ENCODE measurements at places on chromosomes 11 and 22.

DNA sequence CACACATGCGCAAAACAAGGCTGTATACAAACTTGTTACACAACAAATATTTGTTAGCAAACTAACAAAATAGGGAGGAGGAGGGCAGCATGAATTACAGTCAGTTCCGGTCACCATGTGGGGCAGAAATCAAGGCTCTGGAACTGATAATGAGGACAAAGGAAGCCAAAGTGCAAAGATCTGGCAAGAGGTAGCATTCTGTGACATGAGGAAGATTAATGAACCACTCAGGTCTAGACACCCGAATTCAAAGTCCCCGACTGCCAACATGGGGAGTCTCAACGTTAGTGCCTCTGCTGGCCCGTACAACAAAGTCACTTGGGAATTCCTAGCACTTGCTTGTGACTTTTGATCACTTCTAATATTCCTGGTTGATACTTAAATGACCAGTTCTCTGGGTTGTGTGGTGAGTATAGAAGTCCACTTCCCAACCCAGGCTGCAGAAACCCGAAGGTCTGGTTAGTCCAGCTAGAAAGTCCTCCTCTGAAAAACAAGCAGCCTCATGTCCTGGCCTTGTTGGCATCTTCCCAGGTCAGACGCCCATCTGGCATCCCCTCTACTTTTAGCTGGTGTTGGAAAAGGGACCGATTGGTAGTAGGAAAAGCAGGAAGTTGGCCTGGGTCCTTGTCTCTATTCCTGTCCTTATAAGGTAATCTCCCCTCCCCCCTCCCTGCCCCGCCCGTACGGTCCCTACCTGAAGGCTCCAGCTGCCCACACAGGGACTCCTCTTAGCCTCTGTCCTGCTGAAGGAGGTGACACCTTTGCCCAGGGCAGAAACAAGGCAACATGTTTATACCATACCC is 1.6 kb downstream of the SUN2 start:
- H3K27ac ChIP-seq = no peak overlapping the region
- H3K36me3 ChIP-seq = peaks cover 21% of the 10 kb centered on the region
- DNase-seq = no peak
- peaks cover 38% of the 10 kb centered on the region for H3K4me1 ChIP-seq

- no peak overlapping the region for H3K27ac ChIP-seq
- no peak overlapping the region for H3K4me3 ChIP-seq
- H3K27me3 ChIP-seq = no peaks in the 10 kb centered on the region
- H3K4me1 ChIP-seq = peaks cover 32% of the 10 kb centered on the region
- DNase-seq = no peak
Observed at GRCh38 chr11:3836903-3837302, 3.9 kb downstream of the RHOG start.

DNA sequence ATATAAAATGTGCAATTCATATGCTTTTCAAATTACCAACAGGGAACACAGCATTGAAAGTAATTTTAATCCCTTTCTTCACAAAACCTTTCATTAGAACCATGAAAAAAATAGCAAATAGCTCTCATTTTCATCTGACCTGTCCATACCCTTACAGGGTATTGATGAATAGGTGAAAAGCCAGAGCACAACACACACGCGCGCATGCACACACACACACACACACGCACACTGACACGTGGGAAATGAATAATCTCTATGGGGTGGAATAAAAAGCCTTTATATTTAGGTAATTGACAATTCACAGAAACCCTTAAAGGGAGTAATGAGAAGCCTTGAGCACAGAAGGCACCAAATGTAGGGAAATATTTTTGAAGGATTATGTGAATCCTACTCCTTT is 76.2 kb upstream of the POU2AF2 start:
- H3K27ac ChIP-seq = no peak overlapping the region
- no peak for DNase-seq
- H3K36me3 ChIP-seq = no peaks in the 10 kb centered on the region
- H3K4me1 ChIP-seq = peaks cover 4% of the 10 kb centered on the region

DNA sequence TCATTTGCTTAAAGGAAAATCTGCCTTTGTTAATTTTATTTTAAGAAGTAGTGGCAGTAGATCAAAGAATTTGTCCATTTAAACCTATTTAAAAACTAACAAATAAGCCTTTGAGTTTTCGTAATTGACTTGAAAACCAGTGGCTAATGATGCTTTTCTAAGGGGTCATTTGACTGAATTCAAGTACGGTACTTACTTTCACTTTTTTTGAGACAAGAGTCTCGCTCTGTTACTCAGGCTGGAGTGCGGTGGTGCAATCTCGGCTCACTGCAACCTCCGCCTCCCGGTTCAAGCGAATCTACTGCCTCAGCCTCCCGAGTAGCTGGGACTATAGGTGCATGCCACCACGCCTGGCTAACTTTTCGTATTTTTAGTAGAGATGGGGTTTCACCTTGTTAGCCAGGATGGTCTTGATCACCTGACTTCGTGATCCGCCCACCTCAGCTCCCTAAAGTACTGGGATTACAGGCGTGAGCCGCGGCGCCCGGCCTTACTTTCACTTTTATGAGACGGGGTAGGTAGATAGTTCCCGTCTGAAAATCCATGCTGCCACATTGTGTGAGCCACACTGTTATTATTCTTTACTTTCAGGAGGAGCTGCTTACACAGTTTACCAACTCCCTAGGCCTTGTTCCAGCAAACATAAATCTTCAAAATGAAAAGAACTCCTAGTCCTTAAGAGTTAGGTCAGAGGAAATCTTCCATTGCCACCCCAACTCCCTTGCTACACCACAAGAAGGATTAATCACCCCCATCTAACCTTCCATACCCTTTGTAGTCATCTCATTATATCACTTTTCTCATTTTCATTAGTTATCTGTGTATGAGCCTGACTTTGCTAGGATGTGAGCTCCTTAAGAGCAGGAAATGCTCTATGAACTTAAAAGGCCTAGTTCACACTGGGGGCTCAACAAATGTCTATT is 926.6 kb upstream of the CCDC90B start:
- no peaks in the 10 kb centered on the region for H3K4me1 ChIP-seq
- H3K27ac ChIP-seq = no peak overlapping the region
- H3K36me3 ChIP-seq = no peaks in the 10 kb centered on the region
- H3K27me3 ChIP-seq = no peaks in the 10 kb centered on the region
- H3K4me3 ChIP-seq = no peak overlapping the region
- DNase-seq = no peak

GRCh38 chr11:17498058-17498457 is 21.4 kb upstream of the ABCC8 start:
- DNase-seq = no peak
- H3K4me1 ChIP-seq = no peaks in the 10 kb centered on the region
- H3K27me3 ChIP-seq = peaks cover 19% of the 10 kb centered on the region
- H3K27ac ChIP-seq = no peak overlapping the region
- no peaks in the 10 kb centered on the region for H3K36me3 ChIP-seq

DNA sequence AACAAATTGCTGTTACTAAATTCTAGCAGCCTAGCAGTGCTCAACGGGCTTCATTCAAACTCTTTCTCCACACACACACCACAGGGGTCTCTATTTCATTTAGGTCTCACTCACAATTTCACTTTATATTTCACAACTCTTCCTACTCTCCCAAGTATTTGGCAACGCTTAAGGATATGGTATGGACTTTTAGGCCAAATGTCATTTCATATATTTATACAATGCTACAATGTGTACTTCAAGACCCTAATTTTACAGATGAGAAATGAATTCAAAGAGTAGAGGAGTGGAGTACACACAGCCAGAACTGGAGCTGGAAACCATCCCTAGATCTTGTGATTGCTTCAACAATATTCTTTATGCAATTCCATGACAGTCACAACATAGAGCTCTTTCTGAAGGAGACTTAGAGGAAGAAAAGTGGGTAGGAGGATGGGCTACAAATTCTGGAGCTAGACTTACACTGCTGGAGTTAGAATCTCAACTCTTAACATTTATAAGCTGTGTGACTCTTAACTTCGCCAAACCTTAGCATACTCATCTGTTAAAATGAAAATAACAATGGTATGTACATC is 2.5 kb upstream of the MS4A13 start:
- H3K4me1 ChIP-seq = no peaks in the 10 kb centered on the region
- H3K27ac ChIP-seq = no peak overlapping the region
- DNase-seq = no peak
- H3K36me3 ChIP-seq = no peaks in the 10 kb centered on the region
- no peak overlapping the region for H3K4me3 ChIP-seq

- H3K27me3 ChIP-seq = no peaks in the 10 kb centered on the region
- H3K27ac ChIP-seq = no peak overlapping the region
- H3K4me1 ChIP-seq = no peaks in the 10 kb centered on the region
- H3K4me3 ChIP-seq = no peak overlapping the region
- H3K36me3 ChIP-seq = no peaks in the 10 kb centered on the region
Observed at GRCh38 chr22:20624161-20624616, 116.8 kb downstream of the MED15 start.

DNA sequence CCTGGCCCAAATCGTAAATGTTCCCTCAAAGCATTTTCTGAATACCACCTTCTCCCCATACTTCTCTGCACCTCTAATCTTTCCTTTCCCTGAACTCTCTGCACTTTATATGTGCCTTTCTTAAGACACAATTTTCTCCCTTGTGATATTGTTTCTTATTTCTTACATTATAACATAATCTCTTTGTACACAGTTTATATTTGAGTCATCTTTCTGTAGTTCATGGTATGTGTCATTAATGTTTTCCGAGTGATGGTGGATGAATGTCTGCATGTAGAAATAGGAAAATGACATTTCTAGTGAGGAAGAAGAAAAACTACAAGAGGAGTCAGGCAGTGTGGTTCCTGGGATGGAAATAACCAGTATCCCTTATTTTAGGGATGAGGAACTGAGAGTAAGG is 5.5 kb downstream of the ACRV1 start:
- H3K4me3 ChIP-seq = no peak overlapping the region
- no peak overlapping the region for H3K27ac ChIP-seq
- no peaks in the 10 kb centered on the region for H3K4me1 ChIP-seq
- no peak for DNase-seq

DNA sequence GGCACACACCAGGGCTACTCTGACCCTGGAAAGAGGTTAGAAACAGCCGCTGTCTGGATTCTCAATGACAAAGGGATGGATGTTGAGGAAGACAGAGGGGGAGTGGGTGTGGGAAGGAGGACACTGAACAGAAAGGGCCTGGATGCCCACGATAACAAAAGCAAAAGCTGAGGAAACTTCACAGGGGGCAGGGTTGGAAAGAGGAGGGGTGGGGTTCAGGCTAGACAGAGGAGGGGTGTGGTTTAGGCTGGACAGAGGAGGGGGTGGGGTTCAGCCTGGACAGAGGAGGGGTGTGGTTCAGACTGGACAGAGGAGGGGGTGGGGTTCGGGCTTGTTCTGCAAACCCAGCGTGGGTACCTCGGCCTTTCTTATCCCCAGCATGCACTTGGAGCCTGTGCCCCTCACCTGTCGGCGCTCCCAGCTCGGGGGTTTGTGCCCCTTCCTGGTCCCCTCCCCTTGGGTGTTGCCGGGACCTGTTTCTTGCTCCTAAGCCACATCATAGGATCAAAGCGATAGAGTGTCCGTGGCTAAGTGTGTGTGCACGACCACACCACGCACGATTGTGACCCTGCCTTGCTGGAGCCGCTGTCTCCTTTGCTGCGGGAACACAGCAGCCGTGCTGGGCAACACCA is 75.6 kb downstream of the BRD1 start:
- H3K4me3 ChIP-seq = no peak overlapping the region
- H3K27ac ChIP-seq = no peak overlapping the region
- H3K27me3 ChIP-seq = peaks cover 3% of the 10 kb centered on the region
- no peaks in the 10 kb centered on the region for H3K36me3 ChIP-seq
- no peaks in the 10 kb centered on the region for H3K4me1 ChIP-seq
- no peak for DNase-seq

DNA sequence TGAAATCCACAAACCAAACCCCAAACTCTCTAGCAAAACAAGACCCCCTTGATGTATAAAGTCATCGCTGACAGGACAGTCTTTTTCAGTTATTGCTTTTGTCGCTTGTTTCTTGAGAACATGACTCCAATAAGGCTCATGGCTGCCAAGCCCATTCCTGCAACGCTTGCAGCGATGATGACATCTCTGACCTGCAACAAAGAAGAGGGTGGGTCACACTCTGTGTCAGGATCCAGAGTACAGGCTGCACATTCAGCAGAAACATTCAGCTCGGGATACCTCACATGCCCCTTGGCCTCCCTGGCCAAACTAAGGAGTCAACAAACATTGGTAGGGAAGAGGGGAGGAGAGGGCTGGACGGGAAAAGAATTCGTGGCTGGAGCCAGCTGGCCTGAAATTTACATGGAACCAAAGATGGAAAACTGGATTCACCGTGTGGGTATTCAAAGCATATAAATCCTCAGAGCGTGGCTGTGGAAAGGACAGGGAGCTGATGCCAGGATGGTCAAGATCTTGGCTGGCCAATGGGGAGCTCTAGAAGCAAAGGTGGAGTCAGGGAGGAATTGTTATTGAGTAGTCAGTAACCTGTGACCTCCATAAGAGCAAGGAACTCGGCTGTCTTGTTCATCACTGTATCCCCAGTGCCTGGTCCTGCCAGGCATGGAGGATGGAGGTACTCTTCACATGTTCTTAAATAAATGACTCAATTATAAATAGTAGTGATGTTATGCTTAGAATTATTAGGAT is 11.8 kb upstream of the PLAAT2 start:
- no peaks in the 10 kb centered on the region for H3K4me1 ChIP-seq
- H3K4me3 ChIP-seq = no peak overlapping the region
- no peak overlapping the region for H3K27ac ChIP-seq
- H3K36me3 ChIP-seq = no peaks in the 10 kb centered on the region

DNA sequence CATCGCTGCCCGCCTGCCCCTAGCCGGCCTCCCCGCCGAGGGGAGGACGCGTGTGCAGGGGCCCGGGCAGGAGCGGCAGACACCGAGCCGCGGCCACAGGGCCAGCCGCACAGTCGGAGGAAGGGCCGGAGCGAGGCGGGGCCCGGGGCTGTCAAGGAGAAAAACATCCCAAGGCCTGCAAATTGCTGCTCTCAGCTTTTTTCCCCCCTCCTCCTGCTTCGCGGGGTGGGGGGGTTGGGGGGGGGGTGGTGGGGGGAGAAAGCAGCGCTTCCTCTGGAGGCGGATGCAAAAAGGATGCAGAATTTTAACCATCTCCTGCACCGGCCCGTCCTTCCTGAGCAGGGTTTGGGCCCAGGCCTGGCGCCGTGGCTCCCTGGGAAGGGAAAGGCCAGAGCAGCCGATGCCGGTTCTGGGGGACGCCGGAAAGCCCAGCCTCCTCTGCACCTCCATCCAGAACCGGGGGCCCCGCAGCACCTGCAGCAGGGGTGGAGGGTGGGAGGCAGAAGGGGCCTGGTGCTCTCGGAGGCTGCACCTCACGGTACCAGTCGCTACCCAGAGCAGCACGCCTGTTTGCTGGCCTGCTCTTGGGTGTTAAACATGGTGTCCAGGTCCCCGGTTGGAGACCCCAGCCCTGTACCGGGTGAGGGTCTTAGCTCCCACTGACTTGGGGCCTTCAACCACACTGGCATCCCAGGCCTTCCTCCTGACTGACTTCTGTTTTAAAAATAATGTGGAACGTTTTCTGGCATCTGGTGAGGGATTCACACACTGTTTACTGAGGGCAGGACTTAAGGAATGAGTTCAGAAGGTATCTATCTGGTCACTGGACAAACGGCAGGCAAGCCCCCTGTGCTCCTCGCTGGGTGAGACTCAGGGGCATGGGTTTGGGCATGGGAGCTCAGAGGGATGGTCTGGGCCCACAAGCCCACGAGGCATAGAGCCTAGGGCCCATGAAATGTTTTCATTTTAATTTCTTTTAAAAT is 77.4 kb upstream of the WNT7B start:
- H3K27me3 ChIP-seq = no peaks in the 10 kb centered on the region
- no peaks in the 10 kb centered on the region for H3K36me3 ChIP-seq
- no peak for DNase-seq
- H3K27ac ChIP-seq = peak overlapping the region; percentile 96
- peak overlapping the region; percentile 66 for H3K4me3 ChIP-seq

All from keratinocyte (primary cell).